HFFc6 (cell line): ENCODE measurements at places on chromosomes 3 and 15.

GRCh38 chr15:19899021-19899824 lies 642.4 kb downstream of the GOLGA6L6 start:
- DNase-seq = no peak

DNA sequence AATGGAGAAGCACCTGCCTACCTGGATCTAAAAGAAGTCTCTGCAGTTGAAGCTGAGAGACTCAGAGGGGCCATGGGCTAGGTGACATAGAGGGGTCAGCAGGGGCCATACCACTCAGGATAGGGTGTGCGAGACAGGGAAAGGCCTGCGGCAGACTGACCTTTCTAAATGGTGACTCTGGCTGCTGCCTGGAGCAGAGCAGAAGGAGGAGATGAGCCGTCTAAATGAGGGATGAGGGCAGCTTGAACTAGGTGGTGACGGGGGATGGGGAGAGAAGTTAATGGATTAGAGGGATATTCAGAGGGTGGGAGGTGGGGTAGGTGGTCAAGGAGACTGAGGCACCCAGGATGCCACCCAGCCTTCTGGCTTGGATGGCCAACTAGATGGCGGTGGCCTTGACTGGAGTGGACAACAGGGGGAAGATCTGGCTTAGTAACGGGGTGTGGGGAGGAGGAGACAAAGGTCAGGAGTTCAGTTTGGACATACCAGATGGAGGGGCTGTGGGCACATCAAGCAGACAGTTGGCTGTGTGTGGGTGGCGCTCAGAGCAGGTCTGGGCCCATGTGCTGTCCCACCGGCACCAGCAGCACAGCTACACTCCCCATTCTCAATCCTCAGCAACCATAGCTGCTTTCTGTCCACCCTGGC lies 3.2 kb upstream of the ITIH1 start:
- no peak for DNase-seq

DNA sequence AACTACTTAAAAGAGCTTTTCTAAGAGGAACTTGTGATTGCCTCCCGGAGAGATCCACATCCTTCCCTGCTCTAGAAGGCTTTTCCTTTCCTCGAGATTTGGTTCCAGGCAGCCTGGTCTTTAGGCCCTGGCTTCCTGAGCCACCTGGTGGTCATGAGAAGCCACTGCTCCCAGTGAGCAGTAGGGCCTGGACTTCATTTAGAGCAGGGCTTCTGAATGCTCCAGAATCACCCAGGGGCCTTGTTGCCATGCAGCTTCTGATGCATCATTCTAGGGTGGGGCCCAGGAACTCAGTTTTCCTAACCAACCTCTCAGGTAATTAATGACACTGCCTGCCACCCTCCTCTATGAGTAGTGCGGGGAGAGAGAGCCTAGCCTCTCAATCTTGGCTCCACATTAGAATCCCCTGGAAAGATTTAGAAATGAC lies 29.6 kb downstream of the PSMD6 start:
- peak; percentile 72 for DNase-seq

- peak; percentile 40 for DNase-seq
Observed at GRCh38 chr3:101179637-101180036, 140.7 kb downstream of the IMPG2 start.

- peak; percentile 71 for DNase-seq
Observed at GRCh38 chr15:32717426-32718226, at the start of gene GREM1. TSS of gene GREM1 (plus strand) at chr15:32718004. CDS start at chr15:32730691, 12,687 bp downstream.

DNA sequence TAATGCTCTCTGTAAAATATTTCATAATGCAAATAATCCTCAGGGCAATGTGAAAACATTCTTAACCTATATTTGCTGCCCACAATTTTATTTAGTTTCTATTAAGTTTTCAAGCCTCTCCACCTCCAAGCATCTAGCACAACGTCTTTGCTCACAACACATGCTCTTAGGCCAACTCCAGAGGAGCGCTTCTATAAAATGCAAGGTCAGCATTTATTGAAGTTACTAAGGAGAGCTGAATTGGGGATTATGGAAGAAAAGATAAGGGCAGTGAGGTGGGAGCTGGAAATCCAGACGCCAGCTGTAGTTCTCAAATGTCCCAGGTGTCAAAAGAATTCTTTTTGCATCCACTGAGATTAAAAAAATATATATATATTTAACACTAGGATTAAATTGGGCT lies 996 bp downstream of the RABL3 start:
- DNase-seq = no peak

DNA sequence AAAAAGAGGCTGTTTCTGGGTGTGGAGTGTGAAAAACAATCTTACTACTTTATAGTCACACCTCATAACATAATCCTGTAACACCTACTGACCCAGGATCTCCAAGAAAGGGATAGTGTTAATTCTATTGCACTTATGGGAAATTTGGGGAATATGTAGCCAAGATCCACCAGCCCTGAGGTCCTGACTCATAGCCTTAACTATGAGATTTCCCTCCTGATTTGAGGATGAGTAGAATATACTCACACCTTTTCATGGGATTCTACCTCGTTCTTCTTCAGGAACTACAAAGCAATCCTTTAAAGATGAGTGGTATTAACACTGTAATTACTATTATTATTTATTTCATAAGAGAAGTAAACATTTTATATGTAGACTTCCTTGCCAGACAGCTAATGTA lies 315.2 kb downstream of the MECOM start:
- DNase-seq = no peak

DNA sequence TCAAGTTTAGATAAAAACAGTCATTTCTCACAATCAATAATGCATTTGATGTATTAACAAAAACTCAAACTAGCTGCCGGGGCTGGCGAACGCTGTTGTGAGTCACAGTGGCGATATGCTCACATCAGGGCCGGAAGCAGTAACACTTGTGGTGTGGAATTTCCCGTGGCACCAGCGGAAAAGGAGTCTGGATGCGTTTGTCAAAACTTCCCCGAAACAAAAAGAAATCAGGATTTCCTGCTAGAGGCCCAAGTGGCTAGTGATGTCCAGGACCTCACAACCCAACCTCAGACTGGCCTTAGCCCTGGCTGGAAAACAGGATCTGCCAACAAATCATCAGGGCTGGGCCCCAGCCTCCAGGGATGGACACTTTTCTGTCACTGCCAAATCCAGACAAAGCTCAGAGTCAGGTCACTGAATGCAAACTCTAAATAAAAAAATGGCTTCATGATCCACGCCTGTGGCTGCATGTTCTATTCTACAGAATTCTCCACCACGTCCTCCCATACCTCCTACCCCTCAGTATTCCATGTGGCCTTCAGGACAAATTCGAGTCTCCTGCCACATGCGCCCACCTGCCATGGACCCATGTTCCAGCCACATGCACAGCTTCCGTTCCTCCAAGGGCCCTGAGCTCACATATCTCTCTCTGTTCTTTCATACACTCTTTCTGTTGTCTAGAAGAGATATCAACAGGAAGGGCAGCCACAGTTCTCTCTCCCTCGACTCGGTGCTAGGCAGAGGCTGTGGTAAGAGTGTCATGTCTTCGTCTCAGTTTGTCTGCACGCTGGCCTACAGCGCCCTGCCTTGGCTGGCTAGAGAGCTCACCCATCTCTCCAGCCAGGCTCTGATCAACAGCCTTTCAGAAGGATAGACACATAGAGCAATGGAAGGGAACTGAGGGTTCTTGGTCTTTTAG lies 35.4 kb downstream of the EHD4 start:
- DNase-seq = no peak

GRCh38 chr3:125651244-125651643 lies 55.9 kb upstream of the OSBPL11 start:
- DNase-seq = peak; percentile 38

DNA sequence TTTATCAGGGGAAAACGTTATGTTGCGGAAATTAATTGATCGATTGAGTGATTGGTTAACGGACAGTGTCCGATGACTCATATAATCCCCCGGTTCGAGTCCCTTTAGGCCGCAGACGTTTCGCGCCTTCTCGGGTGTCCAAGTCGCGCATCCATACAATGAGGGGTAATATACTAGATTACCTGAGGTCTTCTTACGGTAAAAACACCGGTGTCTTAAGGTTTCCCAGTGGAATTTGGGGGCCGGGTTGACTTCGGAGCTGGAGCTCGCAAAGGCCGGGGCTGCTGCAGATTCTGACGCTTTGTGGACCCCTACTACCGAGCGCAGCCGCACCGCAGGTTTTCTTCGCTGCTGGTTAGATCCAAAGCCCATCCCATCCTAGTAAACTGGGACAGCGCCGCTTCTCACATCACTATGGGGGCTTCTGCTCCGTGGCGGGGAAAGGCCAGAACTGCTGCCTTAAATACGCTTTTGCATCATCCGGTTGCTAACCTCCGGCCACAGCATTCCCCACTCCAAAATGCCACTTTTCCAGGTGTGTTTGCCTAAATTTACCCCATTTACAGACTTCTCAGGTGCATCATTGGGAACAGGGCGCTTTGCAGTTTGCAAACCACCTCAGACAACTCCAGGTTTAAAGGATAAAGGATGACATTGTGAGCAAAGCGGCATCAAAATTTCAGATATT lies 858 bp upstream of the SACM1L start:
- DNase-seq = no peak

GRCh38 chr3:53056442-53056841 lies 10.6 kb upstream of the SFMBT1 start:
- DNase-seq = no peak

DNA sequence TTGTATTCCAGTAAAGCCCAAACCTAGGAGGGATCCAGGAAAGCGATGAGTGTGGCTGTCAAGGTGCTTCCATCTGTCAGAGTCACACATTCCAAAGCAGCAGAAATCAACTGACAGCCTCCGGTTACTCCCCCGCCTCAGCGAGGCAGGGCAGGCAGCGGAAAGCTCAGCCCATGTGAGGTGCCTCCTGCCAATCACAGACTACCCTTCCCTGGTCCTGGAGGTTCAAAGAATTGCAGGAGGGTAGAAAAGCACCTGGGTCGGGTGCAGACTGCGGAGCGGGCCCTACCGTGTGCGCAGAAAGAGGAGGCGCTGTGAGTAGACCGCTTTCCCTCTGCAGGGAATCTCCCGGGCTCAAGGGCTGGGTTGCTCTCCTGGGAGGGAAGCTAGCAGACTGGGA lies at the start of gene UPK1B:
TSS of gene UPK1B (plus strand) at position 274 of the 400 bp plus-strand sequence. CDS start 13,144 bp downstream, outside the sequence.
- DNase-seq = no peak

DNA sequence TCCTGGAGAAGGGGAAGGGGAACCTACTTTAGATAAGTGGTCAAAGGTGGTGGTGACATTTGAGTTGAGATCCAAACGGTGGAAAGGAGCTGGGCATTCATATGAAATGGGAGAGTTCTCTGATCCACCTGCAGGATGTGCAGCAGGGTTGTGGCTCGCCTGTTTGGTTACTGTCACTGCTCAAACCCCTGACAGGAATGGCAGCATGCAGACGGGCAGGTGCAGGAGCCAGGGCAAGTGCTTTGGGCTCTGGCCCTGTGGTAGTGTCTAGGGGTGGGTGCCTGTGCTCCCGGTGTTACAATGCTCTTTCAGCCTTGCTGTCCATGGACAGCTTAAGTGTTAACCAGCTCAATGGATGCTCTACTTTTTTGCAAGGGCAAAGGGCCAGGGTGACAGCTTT lies 18.5 kb downstream of the PAQR9 start:
- DNase-seq = no peak

DNA sequence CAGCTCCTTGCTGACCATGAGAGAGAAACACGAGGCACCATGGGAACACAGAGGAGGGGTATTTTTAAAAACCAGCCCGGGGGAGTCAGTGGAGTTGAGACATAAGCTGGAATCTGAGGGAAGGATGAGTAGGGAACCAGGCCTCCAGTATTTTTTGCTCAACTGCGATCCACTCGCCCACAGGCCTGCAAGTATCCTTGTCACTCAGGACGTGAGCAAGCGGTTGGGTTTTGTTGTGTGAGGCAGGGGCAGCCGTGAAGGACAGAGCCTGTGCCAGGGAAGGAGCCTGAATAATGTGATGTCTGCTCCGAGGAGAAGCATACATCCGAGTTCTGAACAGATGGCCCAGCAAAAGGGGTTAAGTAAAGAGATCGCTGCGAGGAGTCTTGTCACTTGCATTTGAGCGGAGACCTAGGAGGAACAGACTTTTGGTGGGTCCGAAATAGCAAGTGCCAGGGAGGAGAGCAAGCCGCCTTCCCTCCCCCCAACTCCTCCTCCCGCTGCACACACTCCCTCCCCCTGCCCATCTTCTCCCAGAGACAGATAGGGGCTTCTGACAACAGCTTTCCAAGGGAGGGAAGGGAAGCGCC lies 20.4 kb upstream of the NTRK3 start:
- DNase-seq = no peak

- no peak for DNase-seq
Observed at GRCh38 chr15:66252685-66253417, 699 bp downstream of the MEGF11 start.

DNA sequence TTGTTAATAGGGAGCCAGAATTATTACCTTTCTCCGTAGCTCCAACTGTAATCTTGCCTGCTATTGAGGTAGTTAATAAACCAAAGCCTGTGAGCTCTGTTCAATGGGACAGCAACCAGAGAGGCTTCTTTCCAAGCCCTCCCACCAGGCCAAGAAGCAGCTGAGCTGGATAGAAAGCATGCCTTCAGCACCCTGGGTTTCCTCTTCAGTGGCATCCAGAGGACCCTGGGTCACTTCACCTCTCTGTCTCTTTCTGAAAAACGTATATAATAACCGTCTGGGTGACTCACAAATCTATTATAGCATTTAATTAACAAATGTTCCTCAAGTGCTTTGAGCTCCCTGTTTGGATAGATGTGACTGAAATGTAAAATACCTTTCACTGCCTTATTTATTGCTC lies 420.0 kb downstream of the LPP start:
- no peak for DNase-seq

DNA sequence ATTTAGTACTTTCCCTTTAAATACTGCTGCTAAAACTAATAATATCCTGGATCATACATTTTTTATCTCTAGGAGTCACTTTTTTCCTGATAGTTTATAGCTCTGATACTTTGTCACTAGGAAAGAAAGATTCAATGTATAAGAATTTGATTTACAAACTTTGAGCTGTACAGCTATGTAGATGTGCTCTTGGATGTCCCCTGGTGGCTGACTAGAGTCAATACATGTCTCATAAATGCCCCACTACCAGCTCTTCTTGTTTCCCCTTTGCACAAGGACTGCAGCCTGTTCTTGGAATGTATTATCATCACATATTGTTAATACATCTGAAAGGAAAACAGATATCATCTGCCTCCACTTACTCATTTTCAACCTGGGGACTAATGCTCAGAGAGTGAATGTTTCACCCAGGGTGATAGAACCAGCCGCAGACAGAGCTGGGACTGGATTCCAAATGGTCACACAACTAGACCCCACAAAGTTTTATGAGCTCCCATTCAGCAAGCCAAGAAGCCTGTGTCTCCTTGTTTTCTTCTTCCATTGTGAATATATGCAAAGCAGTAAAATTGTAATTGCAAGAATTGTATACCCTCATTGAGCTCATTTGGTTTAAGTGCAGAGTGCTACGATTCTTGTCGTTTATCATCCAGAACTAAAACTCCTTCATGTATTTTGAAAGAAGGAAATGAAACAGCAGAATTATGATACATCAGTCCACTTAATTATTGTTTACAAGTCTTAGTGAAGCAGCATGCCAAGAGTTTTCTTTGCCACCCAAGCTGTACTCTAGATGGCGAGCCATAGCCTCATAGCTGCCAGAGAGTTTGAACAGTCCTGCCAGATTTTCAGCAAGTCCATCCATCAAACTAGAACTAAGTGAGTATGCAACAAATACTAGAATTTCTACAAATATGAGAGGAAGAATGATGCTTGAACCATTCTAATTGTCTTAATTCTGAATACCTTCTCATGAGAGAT lies 261.6 kb upstream of the LMCD1 start:
- peak; percentile 29 for DNase-seq
